Fibroblast of the conjunctiva (primary cell): ENCODE measurements at places on chromosomes 12 and 14.

GRCh38 chr14:40599725-40600124 lies 1007.0 kb upstream of the LRFN5 start:
- DNase-seq = no peak

- DNase-seq = no peak
Observed at GRCh38 chr12:64395739-64396138, 5.2 kb upstream of the C12orf56 start.

GRCh38 chr12:122001466-122002209 lies 20.0 kb upstream of the BCL7A start:
- no peak for DNase-seq

- DNase-seq = no peak
Observed at GRCh38 chr12:18074001-18074400, 16.0 kb downstream of the RERGL start.

DNA sequence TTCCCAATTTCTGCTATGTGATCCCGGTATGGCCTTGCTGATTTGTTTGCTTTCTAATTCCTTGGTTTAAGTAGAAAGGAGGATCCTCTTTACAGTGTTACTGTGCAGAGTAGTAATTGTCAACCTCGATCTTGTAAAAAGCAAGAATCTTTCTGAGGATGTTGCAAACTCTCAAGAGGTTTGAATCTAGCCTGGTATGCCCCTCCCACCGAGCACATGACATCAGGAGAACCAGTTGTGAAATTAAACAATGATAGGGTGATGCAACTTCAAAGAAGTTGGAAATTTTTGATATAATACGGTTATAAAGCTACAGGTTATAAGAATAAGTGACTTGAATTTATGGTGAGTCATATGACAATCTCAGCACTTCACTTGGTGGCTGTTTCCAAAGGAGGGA lies 35.0 kb upstream of the FUT8 start:
- peak; percentile 56 for DNase-seq
